ENCODE measurements at places on chromosomes 5 and 9. TPM values are rescaled to one million over a fixed set of nuclear protein-coding genes. Genes with fewer than 3 reads are reported as not detected.

The LCN9 gene
- not detected for total RNA-seq

The FANCC gene
- 9.6 TPM for total RNA-seq

The TAF11L11 gene
- not detected for total RNA-seq

The PCDHA9 gene
- 0.35 TPM for total RNA-seq

The PRLR gene
- total RNA-seq: 2.6 TPM

The SPINK6 gene
- not detected for total RNA-seq

The LCN15 gene
- not detected for total RNA-seq

The TLX3 gene
- not detected for total RNA-seq

The PAEP gene
- not detected for total RNA-seq

- DNase-seq: no peak
Measured at GRCh38 chr5:5344051-5344571, 78.4 kb upstream of the ICE1 start.

GRCh38 chr9:69829484-69829883 lies 8.9 kb downstream of the CFAP95 start:
- no peak for DNase-seq

- DNase-seq: no peak
Measured at GRCh38 chr9:91757782-91758181, 192.2 kb downstream of the ROR2 start.

- DNase-seq: no peak
Measured at GRCh38 chr5:173263566-173263965, 28.6 kb upstream of the NKX2-5 start.

- DNase-seq: no peak
Measured at GRCh38 chr5:162888268-162888667, 549.1 kb upstream of the CCNG1 start.

DNA sequence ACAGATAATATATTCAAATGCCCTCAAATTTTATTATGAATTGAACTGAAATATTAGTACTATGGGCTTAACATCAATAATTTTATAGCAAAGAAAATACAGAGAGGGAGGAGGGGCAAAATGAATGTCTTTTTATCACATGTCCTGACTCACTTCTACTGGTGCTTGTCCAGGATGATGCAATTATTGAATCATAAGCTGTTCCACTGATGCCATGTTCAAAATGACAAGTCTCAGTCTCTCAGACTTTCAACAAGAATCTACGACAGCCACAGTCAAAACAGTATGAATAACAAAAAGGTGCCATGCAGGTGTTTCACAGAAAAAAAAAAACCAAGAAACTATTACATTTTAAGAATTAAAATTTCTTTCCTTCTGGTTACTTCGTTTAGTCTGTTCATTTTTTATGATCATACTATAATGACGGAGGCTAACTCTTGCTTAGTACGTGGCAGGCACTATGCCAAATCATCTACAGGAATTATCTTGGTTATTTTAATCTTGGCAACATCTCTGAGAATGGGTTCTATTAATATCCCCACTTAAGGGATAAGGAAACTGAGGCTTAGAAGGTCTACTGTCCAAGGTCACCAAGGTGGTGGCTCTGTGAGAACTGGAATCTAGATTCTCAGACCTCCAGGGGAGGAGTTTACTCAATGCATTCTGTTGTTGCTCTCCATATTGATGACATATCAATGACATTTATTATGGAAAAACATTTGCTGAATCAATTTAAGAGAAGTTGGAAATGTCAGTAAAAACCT lies 61.5 kb downstream of the NR3C1 start:
- DNase-seq: no peak

Measured in thoracic aorta (tissue), 2 donors.